ENCODE measurements at places on chromosomes 2 and 18.

GRCh38 chr2:54471221-54471711 is 15.1 kb downstream of the SPTBN1 start:
- DNase-seq, result no peak

- no peak for DNase-seq
Measured at GRCh38 chr18:3151399-3152264, 68.1 kb downstream of the MYOM1 start.

DNA sequence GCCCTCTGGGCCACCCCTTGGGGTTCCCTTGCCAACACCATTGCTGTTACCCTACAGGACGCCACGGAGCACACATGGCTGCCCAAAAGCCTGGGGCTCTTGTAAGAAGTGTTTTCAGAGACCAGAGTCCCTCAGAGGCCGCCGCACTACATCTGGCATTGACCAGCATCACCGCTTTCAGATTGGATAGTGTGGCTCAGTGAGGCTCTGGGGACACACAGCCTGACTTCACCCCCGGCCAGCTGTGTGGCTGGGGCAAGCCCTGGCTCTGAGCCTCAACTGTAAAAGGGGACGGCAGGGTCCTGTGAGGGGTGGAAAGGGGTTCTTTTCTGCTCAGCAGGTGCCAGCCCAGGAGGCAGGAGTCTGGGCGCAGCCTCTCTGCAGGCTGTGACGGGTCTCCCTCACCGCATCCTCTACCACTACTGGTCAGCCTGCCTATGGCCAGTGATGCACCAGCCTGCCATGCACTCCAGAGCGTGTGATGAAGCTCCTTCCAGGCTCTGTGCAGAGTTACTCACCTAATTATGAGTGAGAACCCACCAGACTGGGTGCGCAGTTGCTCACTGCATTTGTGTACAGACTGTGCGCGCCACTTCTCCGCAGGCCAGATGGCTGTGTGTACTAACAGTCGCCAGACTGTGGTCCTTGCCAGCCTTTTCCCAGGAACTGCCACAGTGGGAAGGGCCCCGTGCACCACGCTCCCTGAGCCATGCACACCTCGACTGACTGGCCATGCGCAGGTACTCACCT is 10.7 kb upstream of the OTOF start:
- no peak for DNase-seq

DNA sequence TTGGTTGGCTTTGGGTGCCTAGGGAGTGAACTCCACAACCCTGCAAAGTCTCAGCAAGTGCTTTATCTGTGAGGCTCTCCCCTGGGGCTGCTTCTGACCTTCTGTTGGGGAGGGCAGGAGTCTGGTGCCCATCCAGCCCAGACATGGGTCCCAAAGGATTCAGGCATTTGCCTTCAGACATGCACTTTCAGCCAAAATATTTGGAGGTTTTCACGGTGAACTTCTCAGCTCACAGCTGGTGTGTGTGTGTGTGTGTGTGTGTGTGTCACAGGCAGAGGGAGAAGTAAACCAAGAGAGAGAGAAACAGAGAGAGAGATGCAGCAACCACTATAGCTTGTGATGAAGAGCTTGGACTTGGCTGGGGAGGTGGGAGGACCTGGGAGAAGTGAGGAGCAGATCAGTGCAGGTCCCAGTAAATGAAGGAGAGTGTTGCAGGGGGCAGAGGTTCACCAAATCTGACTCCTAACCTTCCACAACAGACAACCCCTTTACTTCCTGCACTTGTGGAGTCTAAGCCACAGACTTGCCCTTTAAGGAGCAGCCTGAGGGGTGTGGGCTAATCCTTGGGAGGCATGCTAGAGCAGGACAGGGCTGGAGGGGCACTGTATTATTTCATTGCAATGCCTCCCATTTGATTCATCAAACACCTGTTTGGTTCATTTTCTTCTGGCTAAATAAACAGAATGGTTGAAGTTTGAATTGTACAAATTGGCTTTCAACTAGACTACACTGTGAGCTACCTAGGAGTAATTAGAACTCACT is 14.1 kb downstream of the SLC9A4 start:
- no peak for DNase-seq

DNA sequence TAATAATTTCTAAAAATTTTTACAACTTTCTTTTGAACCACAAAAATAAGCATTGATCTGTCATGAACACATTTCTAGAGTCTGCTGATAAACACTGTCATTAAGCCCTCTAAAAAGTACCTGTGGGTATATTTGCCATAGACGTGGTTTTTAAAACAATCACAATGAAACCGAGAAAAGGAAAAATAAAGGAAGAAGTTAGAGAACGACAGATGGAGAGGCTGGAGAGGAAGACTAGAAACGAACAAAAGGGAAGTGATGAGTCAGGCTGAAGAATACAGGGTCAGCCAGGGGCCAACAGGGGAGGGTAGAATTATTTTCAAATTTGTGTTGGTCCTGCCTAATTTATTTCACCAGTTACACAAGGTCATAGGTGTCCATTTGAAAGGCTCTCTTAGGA is 62.0 kb downstream of the MYL12B start:
- DNase-seq, result no peak

DNA sequence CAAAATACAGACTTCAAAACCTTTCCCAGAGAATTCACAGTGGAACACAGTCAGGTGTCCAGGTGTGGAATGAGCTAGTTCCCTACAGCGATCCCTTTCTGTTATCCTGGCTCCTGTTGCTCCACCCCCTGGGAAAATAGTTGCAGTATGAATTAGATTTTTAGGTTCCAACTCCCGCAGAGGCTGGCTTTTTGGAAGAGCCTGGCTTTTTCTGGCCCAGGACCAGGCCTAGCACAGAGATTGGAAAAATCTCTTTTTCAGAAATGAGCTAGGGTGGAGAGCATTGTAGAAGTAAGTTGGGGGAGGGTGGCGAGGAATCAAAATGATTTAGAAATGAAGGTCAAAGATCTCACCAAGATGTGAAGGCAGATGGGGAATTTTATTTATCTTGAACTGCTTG is 27.1 kb downstream of the COL5A2 start:
- no peak for DNase-seq

- no peak for DNase-seq
Measured at GRCh38 chr18:79804130-79804787, 6.5 kb downstream of the KCNG2 start.

All from left lobe of liver (tissue), 2 donors.